ENCODE measurements at places on chromosomes 11 and 22.

DNA sequence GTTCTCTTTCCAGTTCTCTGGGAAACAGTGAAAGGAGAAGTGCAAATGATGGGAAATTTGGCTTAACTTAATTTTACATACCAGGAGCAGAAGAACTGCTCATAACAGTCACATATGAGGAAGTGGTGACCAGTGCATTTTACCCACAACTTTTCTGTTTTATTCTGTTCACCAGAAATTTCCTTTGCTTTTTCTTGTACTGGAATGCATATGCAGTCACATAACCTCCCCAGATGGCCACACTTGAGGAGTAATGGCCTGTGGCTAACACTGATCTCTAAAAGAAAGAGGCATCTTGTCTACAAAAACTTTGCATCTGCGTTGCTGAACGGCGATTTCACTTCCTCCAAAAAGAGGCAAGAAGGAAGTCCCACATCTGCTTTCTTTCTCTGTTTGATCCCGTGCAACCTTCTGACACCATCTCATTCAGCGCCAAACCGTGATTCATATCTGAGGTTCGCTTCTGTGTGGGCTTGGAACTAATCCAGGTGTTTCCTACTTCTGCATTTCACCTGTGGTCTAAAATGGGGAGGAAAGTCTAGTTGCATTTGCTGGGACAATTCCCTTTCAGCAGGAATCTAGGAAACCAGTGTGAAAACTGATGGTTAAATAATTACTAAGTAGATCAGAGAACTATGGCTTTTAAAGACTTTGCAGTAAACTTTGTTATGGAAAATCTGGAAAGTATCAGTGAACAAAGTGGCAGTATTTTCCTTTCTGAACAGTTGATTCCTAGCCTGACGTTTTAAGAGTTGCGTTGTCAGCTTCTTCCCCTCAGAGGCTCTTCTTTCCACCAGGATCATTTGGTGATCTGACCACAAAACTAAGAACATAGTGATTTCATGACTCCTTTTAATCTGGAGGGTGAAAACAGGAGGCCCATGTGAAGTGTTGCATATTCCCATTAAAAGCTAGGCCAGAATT lies 4.2 kb upstream of the MPEG1 start:
- no peak for DNase-seq

- no peak for DNase-seq
Measured at GRCh38 chr11:75780888-75781287, 12.3 kb downstream of the DGAT2 start.

- no peak for DNase-seq
Measured at GRCh38 chr11:87878373-87878825, 296.8 kb downstream of the RAB38 start.

GRCh38 chr22:46551996-46552395 lies 14.6 kb upstream of the CELSR1 start:
- DNase-seq, result no peak

- DNase-seq, result no peak
Measured at GRCh38 chr22:41201141-41201540, 4.0 kb upstream of the L3MBTL2 start.

GRCh38 chr11:13687271-13687670 lies 18.8 kb downstream of the FAR1 start:
- no peak for DNase-seq

- DNase-seq, result no peak
Measured at GRCh38 chr11:103993507-103993906, 42.9 kb upstream of the DDI1 start.
